ENCODE measurements at places on chromosomes 7 and 10.

GRCh38 chr10:24695452-24695851 is 28.2 kb downstream of the ARHGAP21 start:
- DNase-seq: no peak

- DNase-seq: no peak
Observed at GRCh38 chr10:90988802-90989201, 67.9 kb upstream of the ANKRD1 start.

DNA sequence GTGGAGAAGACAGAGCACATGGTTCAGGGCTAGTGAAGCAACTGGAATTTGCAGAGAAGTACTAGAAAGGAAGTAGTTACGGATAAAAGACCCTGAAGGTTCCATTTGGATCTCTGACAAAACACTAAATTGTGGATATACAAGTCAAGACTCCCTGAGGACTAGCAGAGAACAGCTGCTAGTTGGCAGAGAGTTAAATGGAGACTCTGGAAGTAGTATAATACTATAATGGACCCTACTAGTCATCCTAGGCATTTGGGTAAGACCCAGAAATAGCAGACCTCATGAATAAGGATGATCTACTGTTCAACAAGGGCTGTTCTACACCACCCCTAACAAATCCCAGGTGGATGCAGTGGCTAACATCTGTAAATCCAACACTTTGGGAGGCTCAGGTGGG is 19.1 kb downstream of the MCMBP start:
- no peak for DNase-seq

DNA sequence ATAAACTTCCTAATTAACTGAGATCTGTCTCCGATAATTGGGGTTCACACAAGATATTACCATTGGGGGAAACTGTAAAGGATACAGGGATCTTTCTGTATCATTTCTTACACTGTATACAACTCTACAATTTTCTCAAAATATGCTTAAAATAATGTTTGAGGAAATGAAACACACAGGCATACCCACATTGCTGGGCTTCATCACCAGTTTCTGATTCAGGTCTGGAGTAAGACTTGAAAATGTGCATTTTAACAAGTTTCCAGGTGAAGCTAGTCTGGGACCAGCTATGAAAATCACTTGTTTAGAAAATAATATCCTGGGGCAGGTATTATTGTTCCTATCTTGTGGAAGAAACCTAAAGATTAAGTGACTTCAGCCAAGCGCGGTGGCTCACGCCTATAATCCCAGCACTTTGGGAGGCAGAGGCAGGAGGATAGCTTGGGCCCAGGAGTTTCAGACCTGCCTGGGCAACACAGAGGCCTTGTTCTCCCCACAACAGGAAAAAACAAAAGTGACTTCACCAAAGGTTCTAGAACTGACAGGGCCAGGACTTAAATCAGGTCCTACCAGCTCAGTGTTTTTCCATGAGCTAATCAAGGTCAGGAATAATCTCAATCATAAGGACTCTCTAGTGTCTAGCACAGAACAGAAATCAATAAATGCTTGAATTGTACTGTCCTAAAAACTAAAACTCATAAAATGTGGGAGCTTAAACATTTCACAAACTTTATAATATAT is 12.6 kb downstream of the TOMM7 start:
- no peak for DNase-seq

- DNase-seq: no peak
Observed at GRCh38 chr7:26863518-26864308, 677 bp downstream of the SKAP2 start.

DNA sequence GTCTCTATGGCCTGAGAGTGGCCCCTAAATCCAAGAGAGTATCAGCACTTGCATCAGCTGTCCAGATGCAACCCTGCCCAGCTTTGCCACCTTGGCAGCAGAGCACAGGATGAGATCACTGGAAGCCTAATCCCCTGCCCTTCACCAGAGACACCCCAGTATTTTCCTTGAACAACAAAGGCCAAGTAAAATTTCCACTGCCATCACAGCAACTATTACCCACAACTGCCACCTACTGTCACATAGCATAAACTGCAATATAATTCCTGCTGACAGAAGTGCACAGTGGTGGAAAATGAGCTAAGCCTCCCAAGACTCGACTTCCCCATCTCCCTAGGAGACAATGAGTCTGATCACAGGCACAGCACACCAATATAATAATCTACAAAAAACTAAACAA is 462.8 kb upstream of the ZWINT start:
- DNase-seq: no peak
